NCI-H524 treated with DMSO at 0.1 percent for 48 hours (cell line): ENCODE measurements at places on chromosomes 16 and 17.

DNA sequence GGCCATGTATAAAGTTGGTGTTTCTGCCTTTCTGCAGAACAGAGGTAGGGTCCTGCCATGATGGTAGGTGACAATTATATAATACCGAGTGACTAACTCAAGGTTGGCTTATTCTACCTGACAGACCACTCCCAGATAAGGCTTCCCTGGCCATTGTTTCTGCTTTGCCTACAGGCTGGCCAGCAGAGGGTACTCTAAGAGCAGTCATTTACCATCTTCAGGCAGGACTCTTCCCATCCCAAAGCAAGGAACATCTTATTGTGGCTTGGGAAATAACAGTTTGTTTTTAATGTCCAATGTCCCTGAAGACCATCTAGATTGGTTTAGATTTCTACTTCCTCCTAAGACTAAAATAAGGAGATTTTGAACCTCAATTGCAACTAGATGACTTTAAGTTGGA is 74.1 kb downstream of the SNX11 start:
- no peak for DNase-seq

DNA sequence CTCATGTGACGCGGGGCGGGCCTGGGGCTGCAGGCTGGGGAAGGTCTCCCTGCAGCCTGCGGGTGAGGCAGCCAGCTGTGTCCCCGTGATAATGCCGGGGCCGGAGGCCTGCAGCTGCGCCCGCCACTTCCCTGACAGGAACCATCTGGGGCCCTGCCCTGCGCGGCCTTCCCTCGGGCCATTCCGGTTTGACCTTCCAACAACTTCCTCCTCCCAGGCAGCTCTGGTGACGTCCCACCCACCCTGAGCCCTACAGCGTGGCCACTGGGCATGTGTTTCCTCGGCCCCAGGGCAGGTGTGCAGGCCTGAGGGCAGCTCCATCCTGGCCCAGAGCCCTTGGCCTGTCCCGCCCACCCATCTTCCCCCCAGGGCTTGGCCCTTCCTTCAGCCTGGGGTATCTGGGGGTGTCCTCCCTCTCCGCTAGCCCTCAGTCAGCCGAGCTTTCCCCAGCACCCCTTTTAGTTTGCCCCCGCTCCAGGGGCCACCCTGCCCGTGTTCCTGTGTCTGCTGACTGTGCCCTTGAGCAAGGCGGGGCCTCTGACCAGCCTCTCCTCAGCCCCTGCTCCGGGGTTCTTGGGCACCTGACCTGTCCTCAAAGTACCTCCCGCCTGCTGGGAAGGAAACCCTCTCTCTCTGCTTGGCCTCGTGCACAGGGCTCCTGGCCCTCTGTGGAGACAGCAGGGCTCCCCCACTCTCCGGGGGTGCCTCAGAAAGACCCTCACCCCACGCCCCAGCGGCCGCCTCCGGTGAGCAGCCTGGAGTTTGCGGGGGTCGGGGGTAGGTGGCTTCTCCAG is at the start of gene CBFA2T3:
TSS of gene CBFA2T3 (minus strand) at position 190 of the 794 bp plus-strand sequence. CDS start 400 bp downstream, outside the sequence.
- DNase-seq = no peak

- DNase-seq = no peak
Measured at GRCh38 chr17:65660947-65661346, 99.5 kb upstream of the AXIN2 start.

GRCh38 chr17:4513113-4514032 is 14.7 kb downstream of the SPNS2 start:
- no peak for DNase-seq

GRCh38 chr17:31488264-31488981 is 96.9 kb downstream of the RAB11FIP4 start:
- DNase-seq = no peak

DNA sequence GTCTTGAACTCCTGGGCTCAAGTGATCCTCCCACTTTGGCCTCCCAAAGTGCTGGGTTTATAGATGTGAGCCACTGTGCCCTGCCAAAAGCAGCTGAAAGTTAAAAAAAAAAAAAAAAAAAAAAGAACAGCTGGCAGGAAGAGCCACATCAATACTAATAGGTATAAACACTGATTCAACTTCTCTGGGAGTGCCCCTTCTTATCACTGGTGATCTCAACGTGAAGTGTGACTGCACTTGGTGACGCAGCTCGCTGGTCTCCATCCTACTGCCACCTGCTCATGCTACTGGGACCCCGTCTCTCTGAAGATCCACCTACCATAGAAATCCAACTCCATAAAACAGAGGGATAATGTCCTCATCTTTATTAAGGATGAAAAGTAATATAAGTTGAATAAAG is 40.8 kb downstream of the RNF157 start:
- DNase-seq = no peak

DNA sequence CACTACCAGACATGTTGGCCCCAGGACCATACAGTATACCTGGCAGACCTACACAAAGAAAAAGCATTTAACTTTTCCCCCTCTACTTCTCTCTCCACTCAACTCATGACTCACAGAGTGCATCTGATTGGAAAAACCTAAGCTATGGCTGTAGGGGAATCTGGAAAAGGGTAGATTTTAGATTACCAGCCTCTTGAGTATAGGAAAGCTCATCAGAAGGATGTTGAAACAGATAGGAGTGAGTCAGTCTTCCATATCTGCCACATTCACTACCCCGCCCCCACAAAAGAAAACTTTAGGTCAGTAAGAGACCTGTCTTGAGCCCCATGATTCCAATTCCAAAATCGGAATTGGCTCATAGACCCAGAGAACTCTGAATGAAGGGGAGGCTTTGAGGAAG is 12.3 kb downstream of the KRT9 start:
- no peak for DNase-seq

DNA sequence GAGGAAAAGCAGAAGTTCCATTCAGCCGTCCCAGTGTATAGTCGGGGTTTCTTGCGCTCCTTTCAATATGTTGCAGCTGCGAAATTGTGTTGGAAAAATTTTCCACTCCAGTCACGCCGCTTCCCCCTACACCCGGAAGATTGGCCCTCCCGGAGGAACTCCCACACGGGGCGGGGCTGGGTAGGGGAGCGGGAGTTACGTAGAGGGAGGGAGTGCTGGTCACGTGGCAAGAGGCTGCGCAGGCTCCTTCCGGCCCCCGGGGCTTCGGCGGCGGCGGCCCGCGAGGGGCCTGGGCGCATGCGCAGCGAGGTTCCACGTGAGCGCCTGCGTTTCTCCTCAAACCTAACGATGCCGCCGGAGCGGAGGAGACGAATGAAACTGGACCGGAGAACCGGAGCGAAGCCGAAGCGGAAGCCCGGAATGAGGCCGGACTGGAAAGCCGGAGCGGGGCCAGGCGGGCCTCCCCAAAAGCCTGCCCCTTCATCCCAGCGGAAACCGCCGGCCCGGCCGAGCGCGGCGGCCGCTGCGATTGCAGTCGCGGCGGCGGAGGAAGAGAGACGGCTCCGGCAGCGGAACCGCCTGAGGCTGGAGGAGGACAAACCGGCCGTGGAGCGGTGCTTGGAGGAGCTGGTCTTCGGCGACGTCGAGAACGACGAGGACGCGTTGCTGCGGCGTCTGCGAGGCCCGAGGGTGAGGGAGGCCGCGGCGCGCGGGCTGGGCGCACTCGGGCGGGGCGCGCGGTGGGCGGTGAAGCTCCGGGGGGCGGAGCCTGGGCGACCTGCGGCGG is at the start of gene UTP18:
TSS of gene UTP18 (plus strand) at position 310 of the 787 bp plus-strand sequence. CDS start at position 349, 39 bp downstream.
- DNase-seq = peak; percentile 83

DNA sequence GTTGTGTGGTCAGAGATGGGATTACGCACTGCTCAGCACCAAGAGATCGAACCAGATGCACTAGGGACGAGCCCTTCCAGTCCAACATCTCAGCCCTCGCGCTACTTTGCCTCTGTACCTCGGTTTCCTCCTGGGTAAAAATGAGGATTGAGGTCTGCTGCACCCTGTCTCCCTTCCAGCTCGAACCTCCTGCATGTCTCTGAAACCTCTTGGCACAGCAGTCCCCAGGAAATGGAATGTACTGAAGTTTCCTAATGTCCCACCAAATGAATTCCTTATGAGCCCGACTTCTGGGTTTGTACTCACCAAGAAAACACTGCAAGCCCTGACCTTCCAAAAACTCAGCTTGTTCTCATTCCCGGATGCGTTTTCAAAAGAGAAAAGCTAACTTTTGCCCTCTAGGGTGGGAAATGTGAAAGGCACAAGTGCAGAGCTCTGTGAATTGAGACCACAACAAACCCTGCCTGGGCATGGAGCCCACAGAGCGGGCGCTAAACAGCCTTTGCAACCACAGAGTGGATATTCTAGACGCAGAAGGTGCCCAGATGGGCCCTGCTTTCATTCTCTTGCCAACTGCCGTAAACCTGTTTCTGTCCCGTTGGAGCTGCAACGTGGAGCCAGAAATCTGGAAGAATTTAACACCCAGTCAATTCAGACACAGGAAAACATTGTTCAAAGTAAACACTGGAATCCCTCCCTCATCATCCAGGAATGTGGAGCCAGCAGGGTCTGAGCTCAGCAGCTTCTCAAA is 10.3 kb downstream of the CDRT4 start:
- no peak for DNase-seq

- DNase-seq = no peak
Measured at GRCh38 chr17:76326306-76326705, 18.2 kb upstream of the QRICH2 start.

GRCh38 chr16:82643136-82643535 is 16.4 kb downstream of the CDH13 start:
- no peak for DNase-seq

- no peak for DNase-seq
Measured at GRCh38 chr17:50129728-50130558, at the start of gene SAMD14. SAMD14 (minus strand) TSS chr17:50130160; CDS start chr17:50124959, 5,201 bp downstream.

GRCh38 chr16:81204798-81205680 is 33.5 kb upstream of the BCO1 start:
- no peak for DNase-seq

GRCh38 chr17:64091571-64091970 is 38.4 kb downstream of the ERN1 start:
- DNase-seq = no peak
